ENCODE measurements at places on chromosomes 12 and 14.

- DNase-seq, result no peak
Measured at GRCh38 chr14:89760086-89760485, 194.4 kb downstream of the EFCAB11 start.

GRCh38 chr14:61106271-61106958 is 125.4 kb downstream of the SLC38A6 start:
- DNase-seq, result no peak

GRCh38 chr14:33163600-33163999 is 224.9 kb downstream of the NPAS3 start:
- no peak for DNase-seq

GRCh38 chr12:116303066-116303465 is 25.6 kb upstream of the MED13L start:
- DNase-seq, result no peak

- no peak for DNase-seq
Measured at GRCh38 chr12:118035190-118036041, 18.9 kb downstream of the RFC5 start.

DNA sequence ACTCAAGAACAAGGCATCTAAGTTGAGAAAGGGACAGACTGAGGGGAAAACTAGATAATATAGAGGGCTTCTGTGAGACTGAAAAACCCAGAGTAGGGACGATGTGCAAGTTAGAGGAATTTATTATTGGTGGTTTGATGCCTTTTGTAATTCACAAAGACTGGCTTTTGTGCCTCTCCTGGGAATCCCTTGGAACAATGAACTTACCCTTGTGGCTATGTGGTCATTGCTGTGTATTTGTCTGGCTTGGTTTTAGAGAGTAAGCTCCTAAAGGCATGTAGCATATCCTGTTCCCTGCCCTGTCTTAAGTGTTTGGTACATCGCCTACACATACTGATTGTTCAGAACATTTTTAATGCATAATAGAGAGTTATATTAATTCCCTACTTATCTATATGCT is 26.6 kb downstream of the DCN start:
- no peak for DNase-seq

DNA sequence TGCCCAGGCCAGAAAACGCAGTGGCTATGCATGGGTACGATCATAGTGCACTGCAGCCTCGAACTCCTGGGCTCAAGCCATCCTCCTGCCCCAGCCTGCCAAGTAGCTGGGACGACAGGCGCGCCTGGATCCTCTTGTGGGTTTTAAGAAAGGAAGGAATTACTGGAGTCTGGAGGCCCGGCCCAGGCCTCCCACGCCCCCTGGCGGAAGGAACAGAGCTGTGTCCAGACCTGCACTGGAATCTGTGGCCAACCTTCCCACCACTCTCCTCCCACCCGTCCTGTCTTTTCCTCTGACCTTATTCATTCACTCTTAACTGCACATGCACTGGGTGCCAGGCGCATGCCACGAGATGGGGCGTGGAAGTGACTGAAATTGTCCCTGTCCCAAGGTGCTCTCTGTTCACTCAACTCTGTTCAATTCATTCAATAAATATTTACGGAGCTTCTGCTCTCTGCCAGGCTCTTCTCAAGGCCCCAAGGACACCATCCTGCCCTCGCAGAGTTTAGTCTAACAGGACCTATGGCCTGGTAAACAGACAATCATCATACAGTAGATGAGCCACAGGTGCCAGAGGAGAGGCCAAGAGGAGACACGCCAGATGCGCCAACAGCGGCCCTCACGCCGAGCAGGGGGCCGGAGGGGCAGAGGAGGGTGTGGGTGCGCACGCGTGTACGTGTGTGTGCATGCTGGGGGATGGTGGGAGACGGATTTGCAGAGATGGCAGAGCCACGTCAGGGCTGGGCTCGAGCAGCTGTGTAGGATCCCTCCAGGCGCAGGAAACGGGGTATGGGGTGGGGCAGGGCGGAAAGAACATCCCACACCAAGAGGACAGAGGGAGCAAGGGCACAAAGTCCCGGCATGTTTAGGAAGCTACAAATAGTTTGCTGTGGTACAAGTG is 13.7 kb upstream of the TMEM106C start:
- no peak for DNase-seq

DNA sequence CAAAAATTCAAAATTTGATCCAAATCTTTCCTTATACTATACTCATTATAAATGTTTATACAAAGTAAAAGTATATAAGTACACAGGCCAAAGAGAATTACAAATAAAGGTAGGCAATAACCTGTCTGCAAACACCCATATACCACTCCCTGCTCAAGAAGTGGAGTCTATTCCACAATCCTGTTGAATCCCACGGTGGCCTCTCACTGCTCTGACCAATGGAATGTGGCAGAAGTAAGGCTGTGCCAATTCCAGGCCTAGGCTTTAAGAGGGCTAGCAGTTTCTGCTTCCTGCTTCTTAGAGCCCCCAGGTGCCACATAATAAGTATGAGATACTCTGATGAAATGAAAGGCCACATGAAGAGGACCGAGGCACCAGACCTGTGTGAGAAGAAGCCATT is 79.8 kb upstream of the CFL2 start:
- no peak for DNase-seq

DNA sequence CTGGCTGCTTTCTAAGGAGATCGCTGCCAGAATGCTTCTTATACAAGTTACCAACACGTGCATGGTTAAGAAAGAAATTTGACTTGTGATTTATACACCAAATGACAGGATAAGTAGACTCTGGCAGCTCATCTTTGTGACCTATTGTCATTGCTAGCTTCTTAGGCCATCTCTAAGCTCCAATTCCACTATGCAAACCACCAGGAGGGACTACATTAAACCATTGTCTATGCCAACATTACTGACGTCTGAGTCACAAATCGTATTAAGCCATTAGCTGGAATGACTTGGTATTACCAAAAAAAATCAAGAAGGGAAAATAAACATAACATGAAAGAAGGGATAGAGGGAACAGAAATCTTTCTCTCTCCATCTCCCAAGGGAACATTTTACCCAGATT is 15.8 kb upstream of the VPS33A start:
- DNase-seq, result no peak

DNA sequence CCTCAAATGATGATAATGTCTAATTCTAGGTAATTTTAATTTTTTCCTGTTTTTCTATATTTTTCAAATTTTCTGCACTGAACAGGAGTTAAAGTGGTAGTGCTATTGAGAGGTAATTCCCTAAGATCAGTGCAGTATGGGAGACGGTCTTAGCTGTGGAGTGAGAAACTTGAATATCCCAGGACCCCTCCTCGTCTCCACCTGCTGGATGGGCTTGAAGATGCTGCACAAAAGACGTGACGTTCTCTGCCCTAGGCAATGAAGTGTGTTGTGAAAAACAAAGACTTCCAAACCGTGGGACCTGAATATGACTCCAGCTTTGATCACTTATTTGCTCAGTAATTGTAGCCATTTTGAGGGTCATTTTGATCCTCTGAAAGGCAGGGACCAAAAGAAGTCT is 298.1 kb downstream of the VRK1 start:
- no peak for DNase-seq

- DNase-seq, result no peak
Measured at GRCh38 chr12:80422550-80422949, 21.5 kb upstream of the PTPRQ start.

DNA sequence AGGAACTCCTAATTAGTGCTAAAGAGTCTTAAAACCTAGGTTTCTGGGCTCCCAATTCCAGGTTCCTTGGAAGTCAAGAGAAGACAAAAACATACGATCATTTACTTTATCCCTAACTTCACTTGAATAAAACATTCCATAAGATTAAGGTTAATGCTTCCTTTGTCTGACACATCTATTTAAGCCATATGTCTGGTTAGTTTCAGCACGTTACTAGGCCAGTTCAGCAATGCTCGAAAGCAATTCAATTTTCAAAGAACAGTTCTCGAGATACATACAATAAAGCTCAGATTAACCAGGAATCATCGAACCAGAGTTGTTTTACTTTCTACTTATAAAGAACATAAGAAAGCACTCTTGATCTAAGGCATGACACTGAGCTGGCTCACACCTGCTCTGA is 68.0 kb upstream of the POC1B start:
- no peak for DNase-seq

- DNase-seq, result no peak
Measured at GRCh38 chr12:75938189-75938588, 93.4 kb downstream of the PHLDA1 start.

GRCh38 chr14:59009967-59010366 is 178.5 kb upstream of the DAAM1 start:
- DNase-seq, result no peak

- no peak for DNase-seq
Measured at GRCh38 chr14:68279777-68280233, 460.2 kb downstream of the RAD51B start.

DNA sequence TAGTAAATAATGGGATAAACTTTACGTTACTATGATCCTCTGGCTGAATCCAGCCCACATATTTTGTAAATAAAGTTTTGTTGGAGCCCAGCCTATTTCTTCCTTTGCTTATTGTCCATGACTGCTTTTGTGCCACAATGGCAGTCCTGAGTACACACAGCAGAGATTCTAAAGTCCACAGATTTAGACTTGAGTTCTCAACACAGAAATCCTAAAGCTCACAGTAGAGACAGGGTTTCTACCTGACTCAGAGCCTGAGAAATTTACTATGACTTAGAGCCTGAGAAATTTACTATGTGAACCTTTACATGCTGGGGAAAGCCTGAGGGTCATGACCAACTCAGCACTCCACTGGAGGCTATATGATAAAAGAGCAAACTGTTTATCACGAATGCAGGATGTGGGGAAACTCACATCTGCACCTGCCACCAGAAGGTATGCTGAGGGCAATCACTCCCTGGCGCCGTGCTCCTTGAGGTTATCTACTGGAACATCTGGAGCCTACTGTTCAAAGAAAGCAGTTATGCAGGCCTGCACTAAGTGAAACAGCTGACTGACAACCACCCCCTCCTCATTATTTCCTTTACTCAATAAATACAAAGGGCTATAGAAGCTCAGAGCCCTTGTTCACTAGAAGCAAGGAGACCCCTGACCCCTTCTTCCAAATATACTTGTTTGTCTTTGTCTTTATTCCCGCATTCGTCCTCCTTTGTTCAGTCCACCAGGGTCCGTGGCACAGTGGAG is 52.6 kb upstream of the BICD1 start:
- no peak for DNase-seq

- DNase-seq, result no peak
Measured at GRCh38 chr12:131860472-131861260, 32.5 kb downstream of the MMP17 start.

- no peak for DNase-seq
Measured at GRCh38 chr12:53052419-53053217, 2.8 kb downstream of the TNS2 start.

DNA sequence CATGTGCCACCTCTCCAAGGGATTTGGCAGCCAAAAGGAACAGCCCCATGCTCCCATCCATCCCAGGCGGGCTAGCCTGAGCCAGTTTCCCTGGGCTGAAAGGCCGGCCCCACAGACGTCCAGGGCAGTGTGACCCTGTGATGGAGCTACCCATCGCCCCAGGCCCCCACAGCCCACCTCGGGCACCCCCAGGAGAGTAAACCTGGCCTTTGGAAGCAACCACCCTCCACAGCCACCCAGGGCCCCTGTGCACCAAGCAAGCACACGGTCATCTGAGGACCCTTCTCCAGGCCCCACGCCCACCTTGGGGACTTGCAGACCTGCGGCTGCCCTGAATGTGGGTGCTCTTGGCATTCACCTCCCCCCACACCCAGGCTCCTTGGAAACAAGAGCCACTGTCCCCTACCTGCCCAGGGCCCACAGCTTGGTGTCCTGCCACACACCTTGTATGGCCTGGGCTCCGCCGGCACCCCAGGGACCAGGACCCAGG is 8.4 kb downstream of the AHNAK2 start:
- no peak for DNase-seq

- no peak for DNase-seq
Measured at GRCh38 chr14:89465876-89466275, 48.8 kb upstream of the FOXN3 start.

DNA sequence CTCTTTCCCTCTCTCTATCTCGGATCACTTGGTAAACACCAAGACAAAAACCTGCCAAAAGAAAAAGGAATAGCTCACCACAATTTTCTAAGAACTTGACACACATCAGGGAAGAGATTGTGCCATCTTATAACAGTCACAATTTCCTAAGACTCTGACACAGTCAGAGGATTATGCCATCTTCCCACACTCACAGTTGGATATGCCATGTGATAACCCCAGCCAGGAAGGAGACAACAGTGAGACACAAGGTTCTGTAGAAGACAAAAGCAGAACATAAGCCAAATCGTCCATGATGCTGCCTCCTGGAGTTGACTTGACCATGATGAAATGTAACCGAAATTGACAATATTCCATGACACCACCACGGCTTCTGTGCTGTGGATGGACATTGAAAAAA is 2.8 kb upstream of the CLEC9A start:
- DNase-seq, result no peak

DNA sequence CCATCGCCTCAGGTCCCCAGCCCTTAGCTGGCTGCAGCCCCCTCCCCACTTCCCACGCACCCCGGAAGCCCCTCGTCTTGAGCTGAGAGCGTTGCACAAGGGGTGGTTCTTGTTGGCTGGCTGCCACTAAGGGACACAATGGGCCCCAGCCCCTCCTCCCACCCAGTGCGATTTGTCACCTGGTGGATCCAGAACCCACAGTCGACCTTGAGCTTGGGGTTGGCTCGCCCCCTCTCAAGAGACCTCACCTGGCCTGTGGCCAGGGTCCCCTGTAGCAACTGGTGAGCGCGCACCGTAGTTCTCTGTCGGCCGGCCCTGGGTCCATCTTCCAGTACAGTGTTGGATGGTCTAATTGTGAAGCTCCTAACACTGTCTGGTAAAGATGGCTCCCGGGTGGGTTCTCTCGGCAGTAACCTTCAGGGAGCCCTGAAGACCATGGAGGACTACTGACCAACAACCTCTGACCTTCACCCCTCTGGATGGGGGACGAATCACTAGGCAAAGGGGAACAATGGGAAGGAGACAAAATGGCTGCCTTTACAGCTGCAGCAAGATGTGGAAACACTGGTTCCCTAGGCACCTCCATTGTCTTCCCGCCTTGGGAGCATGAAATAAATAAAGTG is 6.6 kb downstream of the PHB2 start:
- DNase-seq, result no peak

GRCh38 chr12:4153343-4153892 is 120.1 kb upstream of the CCND2 start:
- DNase-seq, result no peak

DNA sequence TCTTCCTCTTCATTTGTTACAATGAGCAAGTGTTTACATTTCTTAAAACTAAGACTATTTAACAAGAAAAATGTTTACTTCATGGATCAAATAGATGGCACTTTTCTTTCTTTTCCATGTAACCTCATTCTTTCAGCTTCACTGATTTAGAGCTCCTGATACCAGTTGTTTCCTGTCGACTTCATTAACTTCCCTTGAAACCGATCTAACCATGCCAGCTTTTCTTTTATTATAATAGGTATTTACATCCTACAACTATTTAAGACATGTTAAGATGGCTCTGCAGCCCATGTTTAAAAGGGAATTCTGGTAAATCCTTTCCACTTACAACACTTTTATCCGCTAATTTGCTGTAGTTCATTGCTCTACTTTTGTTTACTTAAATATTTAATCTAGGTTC is 107.3 kb upstream of the DCN start:
- no peak for DNase-seq

GRCh38 chr12:78099806-78100205 is 269.1 kb downstream of the NAV3 start:
- DNase-seq, result no peak

Measured in left renal pelvis (tissue), 4 donors.